A549 (cell line): ENCODE measurements at places on chromosomes 11 and 22.
A peak's percentile ranks its signal among the peaks of the same experiment; 100 is the strongest.

DNA sequence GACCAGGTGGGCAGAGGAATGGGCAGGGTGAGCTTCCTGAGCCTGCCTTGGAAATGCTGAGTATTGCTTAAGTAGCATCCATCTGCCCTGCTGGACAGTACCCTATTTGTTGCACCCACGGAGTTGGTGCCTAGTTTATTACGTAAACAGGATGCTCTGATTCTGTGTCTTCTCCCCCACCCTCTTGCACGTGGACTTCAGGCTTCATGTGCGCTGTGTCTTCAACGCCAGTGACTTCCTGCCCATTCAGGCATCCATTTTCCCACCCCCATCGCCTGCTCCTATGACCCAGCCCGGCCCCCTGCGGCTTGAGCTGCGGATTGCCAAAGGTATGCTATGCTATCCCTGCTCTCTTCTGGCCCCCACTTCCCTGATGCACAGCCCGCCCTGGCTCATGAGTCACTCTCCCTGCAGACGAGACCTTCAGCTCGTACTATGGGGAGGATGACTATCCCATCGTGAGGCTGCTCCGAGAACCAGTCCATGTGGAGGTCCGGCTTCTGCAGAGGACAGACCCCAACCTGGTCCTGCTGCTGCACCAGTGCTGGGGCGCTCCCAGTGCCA is 5.7 kb downstream of the ZP1 start:
- no peak for DNase-seq

DNA sequence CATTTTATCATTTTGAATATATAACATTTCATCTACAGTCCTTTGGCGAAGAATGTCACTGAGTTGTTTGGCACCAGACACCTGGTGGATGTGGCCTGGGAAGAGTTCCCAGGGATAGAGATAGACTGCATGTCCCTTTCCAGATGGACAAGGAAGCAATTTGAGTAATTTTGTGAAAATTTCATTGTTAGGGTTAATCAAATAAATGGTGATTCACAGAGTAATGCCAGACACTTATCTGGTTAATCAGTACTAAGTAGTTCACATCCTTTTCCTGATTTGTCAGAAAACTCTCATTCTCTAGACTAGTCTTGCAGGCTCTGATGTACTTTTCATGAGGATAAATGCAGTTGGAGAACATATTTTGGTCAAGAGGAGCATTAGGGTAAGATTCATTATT is 41.6 kb downstream of the NAALAD2 start:
- no peak for DNase-seq

DNA sequence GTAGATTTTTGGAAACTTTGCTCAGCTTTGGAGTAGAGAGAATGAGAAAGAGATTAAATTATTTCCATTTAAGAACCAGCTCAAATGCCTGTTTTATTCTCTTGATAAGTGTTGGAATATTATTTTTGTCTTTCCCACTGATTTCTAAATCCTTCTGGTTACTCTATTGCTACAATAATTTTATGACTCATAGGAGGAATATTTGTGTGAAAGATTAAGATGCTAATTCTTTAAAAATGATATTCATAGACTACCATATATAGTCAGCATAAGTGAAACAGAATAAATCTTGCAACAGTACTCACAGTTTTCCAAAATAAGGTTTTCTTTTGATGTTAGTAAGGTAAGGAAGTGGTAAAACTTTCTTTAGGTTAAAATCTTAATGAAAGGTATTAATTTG is 60.9 kb downstream of the YAP1 start:
- DNase-seq: no peak

- peak; percentile 93 for DNase-seq
Measured at GRCh38 chr11:60924110-60924905, at the start of gene TMEM132A. TSS of gene TMEM132A (plus strand) at chr11:60924460. CDS start at chr11:60924634, 174 bp downstream.

DNA sequence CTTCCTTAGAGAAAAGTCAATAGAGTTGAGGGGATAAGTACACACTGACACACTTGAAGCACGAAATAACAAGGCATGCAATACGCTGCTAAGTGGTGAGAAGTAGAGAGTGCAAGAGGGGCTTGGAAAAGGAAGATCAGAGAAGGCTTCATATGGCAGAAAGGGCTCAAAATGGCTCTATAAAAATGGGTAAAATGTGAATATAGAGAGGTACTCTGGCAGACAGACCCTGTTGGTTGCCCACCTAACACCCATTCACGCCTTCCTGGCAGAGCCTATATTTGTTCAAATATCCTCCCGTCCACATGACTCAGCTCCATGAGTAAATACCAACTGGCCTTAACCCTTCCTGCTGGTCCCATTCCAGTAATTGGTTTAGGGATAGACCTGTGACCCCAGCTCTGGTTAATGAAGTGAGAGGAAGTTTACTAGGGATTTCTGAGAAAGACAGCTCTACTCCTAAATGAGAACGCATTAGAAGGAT is 38.9 kb upstream of the CCDC34 start:
- no peak for DNase-seq

DNA sequence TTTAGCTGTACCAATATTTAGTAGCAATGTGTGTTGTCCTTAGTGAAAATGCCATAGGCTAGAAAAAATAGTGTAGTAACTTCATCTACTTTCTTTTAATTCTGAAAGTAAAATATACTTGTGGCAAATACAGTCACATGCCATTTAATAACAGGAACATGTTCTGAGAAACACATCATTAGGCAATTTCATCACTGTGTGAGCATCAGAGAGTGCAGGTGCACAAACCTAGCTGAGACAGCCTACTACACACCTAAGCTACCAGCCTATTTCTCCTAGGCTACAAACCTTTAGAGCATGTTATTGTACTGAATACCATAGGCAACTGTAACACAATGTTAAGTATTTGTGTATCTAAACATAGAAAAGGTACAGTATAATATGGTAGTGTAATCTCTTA is 127.0 kb upstream of the PITPNB start:
- DNase-seq: no peak

- no peak for DNase-seq
Measured at GRCh38 chr11:11230087-11230486, 123.0 kb downstream of the CSNK2A3 start.

DNA sequence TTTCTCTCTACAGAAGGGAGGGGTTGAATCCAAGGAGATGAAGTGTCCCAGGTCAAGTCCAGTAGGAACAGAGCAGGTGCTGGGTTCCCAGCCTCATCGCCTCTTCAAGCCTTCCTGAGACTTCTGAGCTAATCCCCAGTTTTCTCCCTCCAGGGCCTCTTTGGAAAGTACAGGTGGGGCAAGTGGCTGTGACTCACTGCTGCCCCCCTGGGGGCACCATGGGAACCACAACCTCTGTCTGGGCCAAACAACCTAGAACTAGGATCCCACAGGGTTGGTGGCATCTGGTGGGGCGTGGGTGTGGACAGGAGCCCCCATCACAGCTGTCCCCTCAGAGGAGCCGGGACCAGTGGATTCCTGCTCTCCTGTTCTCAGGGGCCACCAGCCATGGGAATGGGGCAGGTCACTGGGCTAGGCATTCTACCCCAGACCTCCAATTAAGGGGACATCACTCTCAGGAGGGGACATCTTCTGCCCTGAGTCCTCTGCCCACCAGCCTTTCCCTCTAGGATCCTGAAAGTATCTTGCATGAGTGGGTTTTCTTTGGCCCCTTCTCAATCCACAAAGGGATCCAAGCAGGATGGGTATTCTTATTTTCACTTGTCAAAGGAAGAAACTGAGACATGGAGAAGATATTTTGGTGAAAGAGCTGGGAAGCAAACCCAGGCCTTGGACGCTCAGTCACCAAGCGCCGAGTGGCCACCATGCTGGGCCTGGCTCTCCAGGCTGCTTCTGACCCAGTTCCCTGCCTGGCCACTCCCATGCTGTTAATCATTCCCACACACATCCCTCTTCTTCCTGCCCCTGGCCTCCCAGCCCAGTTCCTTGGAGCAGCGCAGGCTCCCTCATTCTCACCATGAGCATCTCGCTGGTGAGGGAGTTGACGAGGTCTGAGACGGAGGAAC is 23.8 kb downstream of the LRRC10B start:
- peak; percentile 49 for DNase-seq

DNA sequence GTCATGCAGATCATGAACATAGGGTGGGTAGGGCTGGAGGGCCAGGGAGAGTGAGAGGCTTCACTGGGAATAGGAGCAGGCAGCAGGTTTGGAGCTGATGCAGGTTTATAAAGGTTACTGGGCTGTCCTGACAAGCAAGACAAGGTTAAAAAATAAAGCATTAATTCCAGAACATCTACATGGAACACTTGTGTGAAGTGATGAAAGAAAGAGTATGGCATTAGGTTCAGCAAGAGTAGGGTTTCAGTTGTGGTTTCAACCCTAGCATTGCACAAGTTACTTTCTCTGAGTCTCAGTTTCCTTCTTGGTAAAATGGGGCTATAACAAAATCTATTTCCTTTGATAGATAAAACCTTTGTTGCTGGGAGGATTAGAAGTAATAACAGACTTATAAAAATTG is 114.6 kb upstream of the SESN3 start:
- no peak for DNase-seq

DNA sequence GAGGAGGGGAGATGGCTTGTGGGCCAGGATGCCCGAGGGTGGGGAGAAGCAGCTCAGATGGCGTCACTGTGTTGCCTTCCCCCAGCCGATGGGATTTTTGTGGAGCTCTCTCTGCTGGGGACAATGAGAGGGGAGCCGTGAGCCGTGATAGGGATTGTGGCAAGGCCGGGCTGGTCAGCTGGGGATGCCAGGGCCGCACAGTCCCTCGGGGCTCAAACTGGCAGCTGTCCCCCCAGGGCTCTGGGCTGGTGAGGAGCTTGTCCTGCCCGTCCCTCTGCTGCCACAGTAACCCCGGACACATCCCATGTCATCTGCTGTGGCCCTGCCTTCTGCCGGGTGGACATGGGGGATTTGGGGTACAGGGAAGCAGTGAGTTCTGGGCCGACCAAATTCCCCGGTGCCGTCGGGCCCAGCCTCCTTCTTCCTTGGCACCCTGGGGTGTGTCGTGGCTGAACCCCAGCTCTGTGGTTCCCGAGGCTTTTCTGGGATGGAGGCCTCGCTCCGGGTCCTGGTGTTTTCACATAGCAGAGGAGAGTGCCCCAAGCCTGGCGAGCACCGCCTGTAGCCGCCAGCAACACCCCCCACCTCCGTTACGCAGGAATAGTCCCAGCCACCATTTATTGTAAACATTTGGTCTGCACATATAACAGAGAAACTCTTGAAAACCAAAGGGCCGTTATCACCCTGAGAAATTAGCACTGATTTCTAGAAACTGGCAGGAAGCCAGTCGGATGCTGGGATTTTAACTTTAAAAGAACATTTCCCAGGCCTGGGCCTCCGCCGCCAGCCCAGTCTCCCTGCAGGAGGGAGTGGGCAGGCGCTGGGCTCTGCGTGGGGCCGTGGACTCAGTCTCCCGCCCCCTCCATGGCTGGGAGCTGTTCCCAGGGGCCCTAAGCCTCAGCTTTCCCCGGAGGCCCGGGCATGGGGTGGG is 9.9 kb downstream of the BRSK2 start:
- no peak for DNase-seq

DNA sequence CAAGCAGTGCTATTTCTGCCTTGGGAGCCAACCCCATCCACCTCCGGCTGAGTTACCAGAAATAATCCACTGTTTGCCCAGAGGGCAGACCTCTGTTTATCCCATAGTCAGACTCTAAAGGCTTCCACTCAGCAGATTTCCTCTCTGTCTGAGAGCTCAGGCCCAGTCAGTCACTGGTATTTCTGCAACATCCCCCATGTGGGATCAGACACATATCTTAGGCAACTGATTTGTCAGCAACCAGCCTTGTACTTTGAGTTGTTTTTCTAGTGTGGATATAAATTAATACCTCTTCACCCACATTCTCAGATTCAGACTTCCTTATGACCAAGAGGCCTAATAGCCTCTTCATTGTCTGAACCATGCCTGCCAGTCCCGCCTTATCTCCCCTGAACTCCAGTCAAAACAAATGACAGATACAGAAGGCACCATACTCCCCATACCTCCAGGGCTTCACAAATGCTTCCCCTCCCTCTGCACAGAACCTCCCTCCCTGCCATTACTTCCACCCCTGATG is 193.6 kb downstream of the FAM76B start:
- DNase-seq: no peak

GRCh38 chr22:31329029-31329428 is 17.1 kb downstream of the PATZ1 start:
- no peak for DNase-seq

DNA sequence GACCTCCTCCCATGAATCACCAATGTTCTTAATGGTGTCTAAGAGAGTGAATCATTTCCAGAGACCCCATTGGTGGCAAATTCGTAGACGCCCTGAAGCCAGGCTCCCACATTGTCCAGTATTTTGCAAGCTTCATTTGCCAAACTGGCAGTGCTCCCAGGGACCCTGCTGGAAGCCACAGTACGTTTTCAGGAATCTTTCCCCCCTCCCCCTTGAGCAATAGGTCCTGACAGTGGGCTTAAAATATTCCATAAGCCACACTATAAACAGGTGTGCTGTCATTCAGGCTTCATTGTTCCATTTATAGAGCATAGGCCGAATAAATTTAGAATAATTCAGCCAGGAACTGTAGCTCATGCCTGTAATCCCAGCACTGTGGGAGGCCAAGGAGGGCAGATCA is 125.3 kb downstream of the MORC2 start:
- no peak for DNase-seq

- DNase-seq: no peak
Measured at GRCh38 chr11:9017773-9018172, 14.0 kb upstream of the NRIP3 start.

DNA sequence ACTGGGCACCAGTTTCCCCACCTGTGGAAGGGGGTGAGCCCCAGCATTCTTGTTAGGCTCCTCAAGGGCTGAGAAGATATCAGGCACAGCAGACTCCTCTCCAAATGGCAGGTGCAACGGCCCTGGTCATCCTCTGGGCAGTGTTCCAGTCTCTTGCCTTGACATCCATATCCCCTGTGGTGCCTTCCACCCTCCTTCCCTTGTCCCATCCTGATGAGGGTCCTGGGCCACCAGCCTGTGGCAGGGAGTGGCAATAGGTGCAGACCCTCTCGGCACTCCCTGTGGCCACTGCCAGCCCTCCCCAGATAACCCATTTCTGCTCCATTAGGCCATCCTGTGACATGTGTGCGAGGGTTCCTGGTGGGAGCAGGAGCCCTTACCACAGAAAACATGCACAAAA is 78.8 kb upstream of the NECTIN1 start:
- DNase-seq: no peak

DNA sequence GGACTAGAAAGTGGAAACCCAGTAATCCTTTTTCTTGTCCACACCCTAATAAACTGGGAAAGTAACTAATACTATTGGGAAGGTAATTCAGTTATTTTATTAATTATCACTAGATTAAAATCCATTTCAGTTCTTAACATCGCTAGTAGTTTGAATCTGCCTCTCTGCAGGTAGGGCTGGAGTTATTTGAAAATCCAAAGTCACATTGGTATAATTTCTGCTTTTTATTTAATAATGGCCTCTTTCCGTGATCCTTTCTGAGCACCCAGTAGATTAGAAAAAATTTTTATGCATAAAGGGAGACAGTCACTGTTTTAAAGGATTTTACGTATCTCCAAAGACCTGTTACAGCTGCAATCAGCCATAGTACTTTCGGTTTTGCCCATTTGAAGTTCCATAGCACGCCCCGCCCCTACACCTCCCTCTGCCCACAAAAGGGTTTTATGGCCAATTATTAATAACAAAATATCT is 605 bp upstream of the COPB1 start:
- DNase-seq: peak; percentile 31
